ENCODE measurements at places on chromosomes 11 and 22.

DNA sequence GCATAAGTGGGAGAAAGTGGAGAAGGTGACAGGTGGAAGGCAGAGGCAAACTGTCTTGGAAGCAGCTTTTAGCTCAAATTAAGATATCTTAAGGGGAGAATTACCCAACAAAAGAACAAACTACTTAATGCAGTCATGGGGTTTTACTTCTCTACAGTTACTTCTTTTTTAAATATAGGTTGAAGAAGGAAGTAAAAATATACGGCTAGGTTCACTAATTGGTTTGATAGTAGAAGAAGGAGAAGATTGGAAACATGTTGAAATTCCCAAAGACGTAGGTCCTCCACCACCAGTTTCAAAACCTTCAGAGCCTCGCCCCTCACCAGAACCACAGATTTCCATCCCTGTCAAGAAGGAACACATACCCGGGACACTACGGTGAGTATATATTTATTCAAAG lies 40.8 kb downstream of the PDHX start:
- H3K36me3 ChIP-seq, result no peaks in the 10 kb centered on the region
- peaks cover 13% of the 10 kb centered on the region for H3K4me1 ChIP-seq
- no peak for DNase-seq
- H3K27me3 ChIP-seq, result no peaks in the 10 kb centered on the region
- no peak overlapping the region for H3K4me3 ChIP-seq

GRCh38 chr11:102967497-102967896 lies 12.0 kb upstream of the MMP13 start:
- no peaks in the 10 kb centered on the region for H3K4me1 ChIP-seq
- H3K36me3 ChIP-seq, result no peaks in the 10 kb centered on the region
- no peak overlapping the region for H3K27ac ChIP-seq

GRCh38 chr22:46844606-46845210 lies 82.3 kb downstream of the TBC1D22A start:
- no peak overlapping the region for H3K27ac ChIP-seq
- peaks cover 6% of the 10 kb centered on the region for H3K4me1 ChIP-seq
- DNase-seq, result no peak

DNA sequence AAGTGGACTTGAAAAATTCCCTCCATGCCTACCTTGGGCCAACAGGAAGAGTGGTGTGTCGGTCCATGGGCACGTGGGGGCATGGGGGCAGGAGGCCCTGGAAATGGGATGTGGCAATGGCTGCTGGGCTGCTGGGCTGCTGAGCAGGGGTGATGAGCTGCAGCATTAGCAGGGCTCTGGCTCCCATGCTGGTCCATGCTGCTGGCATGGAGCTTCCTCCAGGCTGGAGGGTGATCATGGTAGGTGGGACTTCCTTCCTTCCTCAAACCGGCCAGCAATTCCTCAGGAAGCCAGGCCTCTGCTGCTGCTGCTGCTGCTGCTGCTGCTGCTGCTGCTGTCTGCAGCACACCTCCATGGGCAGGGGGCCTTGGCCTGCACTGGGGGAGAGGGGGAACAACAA lies 4.3 kb downstream of the RGL4 start:
- DNase-seq, result no peak
- H3K27ac ChIP-seq, result no peak overlapping the region
- H3K27me3 ChIP-seq, result peaks cover 6% of the 10 kb centered on the region
- H3K4me3 ChIP-seq, result no peak overlapping the region

- no peak overlapping the region for H3K4me3 ChIP-seq
- DNase-seq, result no peak
- peaks cover 2% of the 10 kb centered on the region for H3K27me3 ChIP-seq
- H3K36me3 ChIP-seq, result no peaks in the 10 kb centered on the region
These were observed 42.2 kb downstream of the TRAF6 start for GRCh38 chr11:36467916-36468315.

- DNase-seq, result no peak
- no peaks in the 10 kb centered on the region for H3K36me3 ChIP-seq
- H3K4me3 ChIP-seq, result peak overlapping the region; percentile 6
These were observed 33.5 kb upstream of the TXNRD2 start for GRCh38 chr22:19974935-19975706.

DNA sequence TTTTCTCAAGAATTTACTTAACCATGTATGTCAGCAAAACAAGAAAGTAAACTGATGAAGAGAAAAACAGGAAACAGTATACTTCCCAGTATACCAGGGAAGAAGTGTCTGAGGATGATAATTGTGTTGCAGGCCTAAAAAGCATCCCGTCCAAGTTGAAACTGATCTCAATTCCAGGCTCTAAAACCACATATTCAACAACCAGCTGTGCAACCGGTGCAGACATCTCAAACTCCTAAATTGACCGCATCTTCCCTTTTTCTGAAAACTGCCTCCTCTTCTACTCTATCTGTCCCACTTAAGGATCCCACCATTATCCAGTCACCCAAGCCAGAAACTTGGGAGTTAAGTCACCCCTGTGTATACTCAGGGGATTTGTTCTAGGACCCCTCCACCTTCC lies 47.2 kb downstream of the CCDC83 start:
- no peak overlapping the region for H3K4me3 ChIP-seq
- H3K27ac ChIP-seq, result no peak overlapping the region
- H3K4me1 ChIP-seq, result no peaks in the 10 kb centered on the region
- no peaks in the 10 kb centered on the region for H3K27me3 ChIP-seq
- DNase-seq, result no peak

- no peaks in the 10 kb centered on the region for H3K27me3 ChIP-seq
- H3K36me3 ChIP-seq, result no peaks in the 10 kb centered on the region
- H3K27ac ChIP-seq, result no peak overlapping the region
- peaks cover 3% of the 10 kb centered on the region for H3K4me1 ChIP-seq
- no peak overlapping the region for H3K4me3 ChIP-seq
These were observed 38.9 kb downstream of the NTM start for GRCh38 chr11:131409345-131409744.

- peaks cover 4% of the 10 kb centered on the region for H3K36me3 ChIP-seq
- no peak overlapping the region for H3K27ac ChIP-seq
- H3K4me3 ChIP-seq, result no peak overlapping the region
- H3K27me3 ChIP-seq, result peaks cover 2% of the 10 kb centered on the region
- DNase-seq, result no peak
- no peaks in the 10 kb centered on the region for H3K4me1 ChIP-seq
These were observed 15.5 kb downstream of the EFCAB6 start for GRCh38 chr22:43796567-43796966.

GRCh38 chr22:48256041-48256739 lies 1493.7 kb downstream of the TBC1D22A start:
- H3K4me1 ChIP-seq, result peaks cover 8% of the 10 kb centered on the region
- H3K36me3 ChIP-seq, result peaks cover 7% of the 10 kb centered on the region
- DNase-seq, result no peak
- H3K27ac ChIP-seq, result no peak overlapping the region
- no peak overlapping the region for H3K4me3 ChIP-seq
- peaks cover 6% of the 10 kb centered on the region for H3K27me3 ChIP-seq

GRCh38 chr22:30790366-30790765 lies 95.7 kb downstream of the OSBP2 start:
- no peak overlapping the region for H3K4me3 ChIP-seq
- H3K27me3 ChIP-seq, result peaks cover 4% of the 10 kb centered on the region
- H3K27ac ChIP-seq, result no peak overlapping the region
- H3K36me3 ChIP-seq, result no peaks in the 10 kb centered on the region
- no peak for DNase-seq

DNA sequence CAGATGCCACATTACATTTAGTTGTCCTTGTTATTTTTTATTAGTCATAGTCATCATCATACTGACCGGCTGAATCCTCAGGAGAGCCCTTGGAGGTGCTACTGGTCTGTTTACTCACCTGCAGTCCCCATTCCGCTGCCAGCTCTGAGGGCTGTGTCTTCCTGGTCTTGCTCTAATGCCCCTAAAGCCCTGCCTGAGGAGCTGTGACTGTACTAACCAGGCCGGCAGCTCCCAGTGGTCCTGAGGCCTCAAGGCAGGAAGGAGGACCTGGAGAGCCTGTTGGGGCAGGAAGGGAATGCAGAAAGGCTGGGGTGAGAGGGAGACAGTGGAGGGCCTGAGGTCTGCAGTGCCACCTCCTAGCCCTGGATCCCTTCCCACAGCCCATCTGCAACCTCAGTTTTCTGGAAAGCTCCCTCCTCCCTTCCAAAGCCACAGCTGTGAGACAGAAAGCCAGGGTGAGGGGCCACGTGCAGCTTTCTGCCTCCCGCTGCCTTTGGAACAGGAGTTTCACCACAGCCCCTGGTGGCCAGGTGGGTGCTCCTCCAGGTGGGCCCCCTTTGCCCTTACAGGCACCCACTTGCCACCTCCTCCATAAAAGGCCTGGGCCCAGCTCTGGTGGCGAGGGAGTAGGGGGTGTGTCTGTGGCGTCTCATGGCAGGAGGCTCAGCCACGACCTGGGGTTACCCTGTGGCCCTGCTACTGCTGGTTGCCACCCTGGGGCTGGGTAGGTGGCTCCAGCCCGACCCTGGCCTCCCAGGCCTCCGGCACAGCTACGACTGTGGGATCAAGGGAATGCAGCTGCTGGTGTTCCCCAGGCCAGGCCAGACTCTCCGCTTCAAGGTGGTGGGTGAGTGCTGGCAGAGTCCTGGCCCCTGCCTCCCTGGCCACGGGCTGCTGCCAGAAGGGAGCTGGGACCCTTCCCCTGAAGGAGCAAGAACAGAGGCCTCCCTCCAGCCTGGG lies at the start of gene ZP1:
ZP1 (plus strand) TSS at position 632 of the 960 bp plus-strand sequence; CDS start at position 652, 20 bp downstream.
- no peaks in the 10 kb centered on the region for H3K27me3 ChIP-seq
- H3K27ac ChIP-seq, result no peak within 1 kb of the TSS
- peaks cover 6% of the 10 kb centered on the region for H3K36me3 ChIP-seq
- no peak within 1 kb of the TSS for H3K4me3 ChIP-seq

DNA sequence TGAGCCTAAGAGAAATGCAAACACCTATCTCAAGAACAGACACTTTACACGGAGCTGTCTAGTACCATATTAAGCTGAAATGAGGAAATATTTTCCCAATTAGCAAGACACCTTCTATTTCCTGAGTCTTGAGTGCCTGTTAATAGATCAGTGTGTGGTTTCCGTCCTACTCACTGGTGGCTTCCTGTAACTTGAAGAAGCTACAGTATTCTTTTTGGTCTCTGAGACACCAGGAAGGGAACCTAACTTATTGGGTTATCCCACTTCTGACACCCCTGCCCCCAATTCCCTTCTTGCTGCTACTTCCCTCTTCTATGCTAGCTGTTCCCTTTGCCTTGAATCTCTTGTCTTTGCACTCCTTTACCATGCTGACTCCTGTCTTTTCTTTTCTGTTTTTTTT lies 92.7 kb downstream of the FDX1 start:
- no peak overlapping the region for H3K4me3 ChIP-seq
- H3K27me3 ChIP-seq, result no peaks in the 10 kb centered on the region
- no peaks in the 10 kb centered on the region for H3K4me1 ChIP-seq

DNA sequence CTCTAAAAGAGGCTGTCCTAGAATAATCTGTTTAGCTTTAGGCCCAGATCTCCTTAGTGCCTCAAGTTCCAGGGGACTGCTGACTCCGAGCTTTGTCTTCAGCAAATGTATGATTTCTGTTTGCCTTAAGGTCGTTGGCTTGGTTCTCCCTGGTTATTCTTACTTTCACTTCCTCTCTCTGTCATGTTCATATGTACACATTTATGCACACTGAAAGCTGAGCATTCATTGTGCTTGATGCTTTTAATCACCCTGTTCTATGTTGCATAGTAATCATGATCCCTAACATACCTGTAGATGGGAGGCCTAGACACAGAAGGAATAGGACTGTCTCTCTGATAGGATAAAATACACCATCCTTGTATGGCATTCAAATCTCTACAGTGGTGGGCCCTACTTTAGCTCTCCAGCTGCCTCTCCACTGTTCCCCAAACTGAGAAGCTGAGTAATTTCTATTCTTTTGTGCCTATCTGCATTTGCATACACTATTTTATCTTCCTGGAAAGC lies 7.2 kb downstream of the PPFIBP2 start:
- no peaks in the 10 kb centered on the region for H3K4me1 ChIP-seq
- no peaks in the 10 kb centered on the region for H3K36me3 ChIP-seq
- no peak for DNase-seq
- no peak overlapping the region for H3K27ac ChIP-seq
- peaks cover 4% of the 10 kb centered on the region for H3K27me3 ChIP-seq
- H3K4me3 ChIP-seq, result no peak overlapping the region

DNA sequence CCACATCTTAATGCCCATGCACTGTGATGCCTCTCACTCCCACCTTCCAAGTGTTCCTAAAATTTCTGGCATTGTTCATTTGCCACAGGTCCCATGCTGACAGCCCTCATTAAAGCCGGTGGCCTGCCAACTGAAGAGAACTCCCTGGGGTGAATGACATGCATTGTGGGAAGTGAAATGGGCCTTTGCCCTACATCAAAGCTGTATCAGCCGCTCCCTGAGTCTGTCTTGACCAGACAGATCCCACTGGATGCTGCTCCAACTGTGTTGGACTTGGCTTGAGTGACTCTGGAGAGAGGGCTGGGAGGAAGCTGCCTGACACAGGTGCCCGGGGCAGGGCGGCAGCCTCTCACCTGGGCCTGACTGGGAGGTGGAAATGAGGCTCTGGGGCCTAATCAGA lies 8.8 kb upstream of the SEC14L4 start:
- no peak overlapping the region for H3K4me3 ChIP-seq
- no peaks in the 10 kb centered on the region for H3K36me3 ChIP-seq
- peaks cover 4% of the 10 kb centered on the region for H3K27me3 ChIP-seq
- no peaks in the 10 kb centered on the region for H3K4me1 ChIP-seq
- no peak for DNase-seq

DNA sequence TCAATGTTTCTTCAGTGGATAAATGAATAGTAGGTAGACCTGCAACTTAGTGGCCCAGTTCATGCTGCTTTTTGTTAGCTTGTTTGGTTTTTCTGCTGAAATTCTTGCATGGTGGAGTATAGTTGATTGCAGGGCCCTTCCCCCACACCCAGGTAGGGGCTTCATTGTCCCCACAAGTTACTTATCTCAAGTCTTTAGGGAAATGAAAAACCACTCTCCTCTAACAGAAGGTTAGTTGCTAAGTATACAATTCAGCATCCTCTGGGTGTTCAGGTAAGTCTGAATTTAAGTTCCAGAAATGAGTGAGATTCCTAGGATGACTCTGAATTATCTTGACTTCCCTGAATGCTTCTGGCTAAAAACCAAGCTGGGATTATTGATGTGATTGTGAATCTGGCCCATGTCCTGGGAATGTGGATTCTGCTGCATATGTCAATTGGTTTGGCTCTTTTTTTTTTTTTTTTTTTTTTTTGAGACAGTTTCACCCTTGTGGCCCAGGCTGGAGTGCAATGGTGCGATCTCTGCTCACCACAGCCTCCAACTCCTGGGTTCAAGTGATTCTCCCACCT lies 40.3 kb downstream of the BCL2L13 start:
- no peak overlapping the region for H3K4me3 ChIP-seq
- no peak for DNase-seq
- H3K27me3 ChIP-seq, result no peaks in the 10 kb centered on the region
- no peaks in the 10 kb centered on the region for H3K36me3 ChIP-seq
